Foreskin keratinocyte (primary cell): ENCODE measurements at places on chromosomes 16 and 17.
A peak's percentile ranks its signal among the peaks of the same experiment; 100 is the strongest.

DNA sequence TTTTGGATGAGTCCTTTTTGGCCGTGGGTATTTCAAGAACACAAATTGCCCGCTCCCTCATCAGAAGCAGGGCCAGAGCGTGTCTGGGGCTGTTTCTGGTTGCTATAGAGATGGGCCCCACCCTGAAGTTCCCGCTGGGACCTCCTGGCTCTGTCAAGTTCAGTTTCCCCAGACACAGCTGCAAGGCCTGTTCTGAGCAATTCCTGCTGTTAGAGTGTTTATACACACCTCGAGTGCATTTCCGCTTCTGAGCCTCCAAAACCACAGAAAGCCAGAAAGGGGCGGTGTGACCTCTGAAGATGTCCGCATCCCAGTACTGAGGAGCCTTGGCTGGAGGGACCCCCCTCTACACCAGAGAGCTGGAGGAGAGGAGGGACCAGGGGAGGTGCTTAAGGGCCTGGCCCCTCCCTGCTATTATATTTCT is 9.3 kb upstream of the WBP2 start:
- no peak for DNase-seq

GRCh38 chr16:30740364-30741251 is 7.6 kb upstream of the PHKG2 start:
- DNase-seq, result peak; percentile 94

- DNase-seq, result no peak
Observed at GRCh38 chr16:20401475-20402016, 3.0 kb downstream of the PDILT start.

GRCh38 chr16:87491522-87492290 is 1.1 kb downstream of the ZCCHC14 start:
- peak; percentile 33 for DNase-seq

- DNase-seq, result no peak
Observed at GRCh38 chr16:2953706-2954627, 10.1 kb upstream of the KREMEN2 start.

GRCh38 chr17:16352303-16352666 is 984 bp downstream of the CENPV start:
- no peak for DNase-seq
